Cerebellum (tissue), 4 donors: ENCODE measurements at places on chromosomes 7 and 10. TPM values are rescaled to one million over a fixed set of nuclear protein-coding genes. Genes with fewer than 3 reads are reported as not detected.
A peak's percentile ranks its signal among the peaks of the same experiment; 100 is the strongest.

DNA sequence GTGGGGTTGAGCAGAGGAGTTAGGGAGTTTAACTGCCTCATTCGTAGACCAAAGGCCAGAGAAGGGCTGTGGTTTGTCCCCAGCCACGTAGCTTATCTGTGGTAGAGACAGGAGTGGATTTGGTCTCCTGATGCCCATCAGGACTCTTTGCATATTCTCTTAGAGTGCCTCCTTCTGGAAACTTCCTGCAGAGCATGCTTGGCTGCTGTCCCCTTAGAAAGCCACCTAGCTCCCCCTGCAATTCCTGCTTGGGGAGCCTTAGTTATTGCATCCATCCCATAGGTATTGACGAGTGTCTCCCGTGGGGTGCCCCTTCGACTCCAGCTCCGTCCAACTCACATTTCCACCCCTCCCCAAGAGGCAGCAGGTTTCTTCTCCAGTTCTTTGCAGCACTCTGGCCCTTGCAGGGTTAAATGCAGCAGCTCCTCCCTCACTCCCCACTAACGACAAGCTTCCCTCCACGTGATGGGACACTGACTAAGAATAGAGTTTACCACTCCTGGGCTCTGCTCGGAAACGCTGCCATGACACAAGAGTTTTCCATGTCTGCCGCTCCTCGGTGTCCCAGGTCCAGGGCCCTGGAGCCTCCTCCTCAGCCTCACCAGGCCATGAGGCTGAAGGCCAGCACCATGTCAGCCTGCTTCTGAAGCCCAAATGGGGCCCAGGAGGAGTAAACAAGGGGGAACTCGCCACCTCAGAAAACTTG lies 147.8 kb upstream of the UNC5B start:
- no peak for DNase-seq

DNA sequence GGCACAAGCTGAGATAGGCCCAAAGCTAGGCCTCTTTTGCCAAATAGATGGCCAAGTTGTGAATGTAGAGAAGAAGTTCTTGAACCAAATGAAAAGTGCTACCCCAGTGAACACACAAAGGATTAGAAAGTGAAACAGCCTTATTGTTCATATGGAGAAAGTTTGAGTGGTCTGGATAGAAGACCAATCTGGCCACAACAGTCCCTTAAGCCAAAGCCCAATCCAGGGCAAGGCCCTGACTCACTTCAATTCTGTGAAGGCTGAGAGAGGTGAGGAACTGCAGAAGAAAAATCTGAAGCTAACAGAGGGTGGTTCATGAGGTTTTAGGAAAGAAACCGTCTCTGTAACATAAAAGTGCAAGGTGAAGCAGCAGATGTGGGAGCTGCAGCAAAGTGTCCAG lies 18.7 kb upstream of the ATP6V0A4 start:
- no peak for DNase-seq

The C10orf143 gene
- 0.82 TPM for total RNA-seq

The EPDR1 gene
- 21.2 TPM for total RNA-seq

GRCh38 chr10:3807928-3808496 lies 23.0 kb upstream of the KLF6 start:
- peak; percentile 61 for DNase-seq

The PTPRN2 gene
- total RNA-seq, result 35.7 TPM

DNA sequence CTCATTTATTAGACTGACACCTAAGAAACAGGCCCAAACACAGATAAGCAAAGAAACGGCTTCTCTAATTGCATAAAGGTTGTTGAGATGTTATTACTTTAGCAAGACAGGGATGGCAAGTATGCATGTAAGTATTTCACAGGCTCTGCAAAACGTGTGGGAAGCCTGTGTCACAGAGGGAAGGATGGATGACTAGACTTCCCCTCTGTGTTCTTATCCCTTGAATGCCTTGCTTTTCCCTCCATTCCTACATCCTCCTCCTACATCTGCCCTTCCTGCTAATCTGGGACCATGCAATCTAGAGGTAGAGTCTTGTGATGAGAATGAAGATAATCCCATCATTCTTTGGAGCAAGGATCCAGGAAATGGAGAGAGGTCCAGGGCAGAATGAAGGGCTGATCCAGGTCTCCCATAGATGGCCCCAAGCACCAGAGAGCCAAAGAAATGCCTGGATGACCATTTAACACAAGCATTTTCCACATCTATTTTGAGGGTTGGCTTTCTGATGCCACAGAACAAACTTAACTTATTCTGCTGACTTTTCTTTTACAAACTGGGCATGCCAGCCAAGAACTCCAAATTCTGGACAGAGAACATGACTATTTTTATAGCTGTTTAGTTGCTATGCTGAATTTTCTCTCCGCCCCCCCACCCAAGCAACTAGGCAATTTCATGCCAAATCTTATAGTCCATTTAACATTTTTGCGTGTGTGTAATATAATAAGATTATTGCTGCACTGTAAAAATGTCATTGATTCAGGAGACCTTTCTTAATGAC lies 48.1 kb downstream of the NRP1 start:
- DNase-seq, result no peak

GRCh38 chr10:132037676-132037975 lies 28.1 kb upstream of the JAKMIP3 start:
- peak; percentile 42 for DNase-seq

DNA sequence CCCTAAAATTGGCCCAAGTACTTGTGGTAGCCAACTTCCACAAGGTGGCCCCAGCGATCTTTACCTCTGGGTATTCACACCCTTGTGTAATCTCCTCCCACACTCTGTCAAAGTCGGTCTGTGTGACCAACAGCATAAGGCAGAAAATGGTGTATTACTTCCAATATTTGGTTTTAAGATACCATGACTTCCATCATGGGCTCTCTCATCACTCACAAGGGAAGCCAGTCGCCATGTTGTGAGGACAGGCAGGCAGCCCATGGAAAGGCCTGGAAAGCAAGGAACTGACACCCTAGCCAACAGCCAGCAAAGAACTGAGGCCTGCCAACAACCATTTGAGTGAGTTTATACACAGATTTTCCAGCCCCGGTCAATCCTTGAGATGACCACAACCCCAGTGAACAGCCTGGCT lies 91.0 kb upstream of the KMT2E start:
- no peak for DNase-seq

DNA sequence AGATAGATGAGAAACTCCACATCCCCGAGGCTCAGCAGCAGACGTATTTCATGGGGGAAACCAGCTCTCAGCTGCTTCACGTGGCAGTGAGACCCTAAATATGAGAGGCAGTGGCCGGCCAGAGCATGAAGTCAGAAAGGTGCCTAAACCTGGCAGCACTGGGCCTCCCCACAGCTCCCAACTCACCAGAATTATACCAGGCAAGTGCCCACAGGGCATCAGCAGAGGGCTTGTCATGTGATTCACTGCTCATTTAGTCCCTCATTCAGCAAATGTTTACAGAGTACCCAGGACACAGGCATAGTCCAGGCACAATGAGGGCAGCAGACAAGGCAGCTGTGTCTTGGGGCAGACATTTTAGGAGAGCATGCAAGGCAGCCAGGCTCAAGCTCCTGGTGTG lies 212.6 kb downstream of the PTPRN2 start:
- no peak for DNase-seq

- no peak for DNase-seq
These were observed 223.1 kb upstream of the INHBA start for GRCh38 chr7:41925946-41926345.

DNA sequence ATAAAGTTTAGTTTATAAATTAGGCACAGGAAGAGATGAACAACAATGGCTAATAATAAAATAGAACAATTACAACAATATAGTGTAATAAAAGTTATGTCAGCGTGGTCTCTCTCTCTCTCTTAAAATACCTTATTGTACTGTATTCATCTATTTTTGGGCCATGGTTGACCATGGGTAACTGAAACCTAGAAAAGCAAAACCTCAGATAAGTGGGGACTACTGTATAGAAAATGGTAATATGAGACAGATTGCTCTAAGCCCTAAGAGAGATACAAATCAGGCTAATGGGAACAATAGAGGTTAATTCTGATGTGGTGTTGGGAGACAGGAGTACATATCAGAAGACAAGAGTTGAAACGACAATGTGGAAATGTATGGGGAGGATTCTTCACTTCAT lies 86.2 kb downstream of the ZNF365 start:
- DNase-seq, result no peak

DNA sequence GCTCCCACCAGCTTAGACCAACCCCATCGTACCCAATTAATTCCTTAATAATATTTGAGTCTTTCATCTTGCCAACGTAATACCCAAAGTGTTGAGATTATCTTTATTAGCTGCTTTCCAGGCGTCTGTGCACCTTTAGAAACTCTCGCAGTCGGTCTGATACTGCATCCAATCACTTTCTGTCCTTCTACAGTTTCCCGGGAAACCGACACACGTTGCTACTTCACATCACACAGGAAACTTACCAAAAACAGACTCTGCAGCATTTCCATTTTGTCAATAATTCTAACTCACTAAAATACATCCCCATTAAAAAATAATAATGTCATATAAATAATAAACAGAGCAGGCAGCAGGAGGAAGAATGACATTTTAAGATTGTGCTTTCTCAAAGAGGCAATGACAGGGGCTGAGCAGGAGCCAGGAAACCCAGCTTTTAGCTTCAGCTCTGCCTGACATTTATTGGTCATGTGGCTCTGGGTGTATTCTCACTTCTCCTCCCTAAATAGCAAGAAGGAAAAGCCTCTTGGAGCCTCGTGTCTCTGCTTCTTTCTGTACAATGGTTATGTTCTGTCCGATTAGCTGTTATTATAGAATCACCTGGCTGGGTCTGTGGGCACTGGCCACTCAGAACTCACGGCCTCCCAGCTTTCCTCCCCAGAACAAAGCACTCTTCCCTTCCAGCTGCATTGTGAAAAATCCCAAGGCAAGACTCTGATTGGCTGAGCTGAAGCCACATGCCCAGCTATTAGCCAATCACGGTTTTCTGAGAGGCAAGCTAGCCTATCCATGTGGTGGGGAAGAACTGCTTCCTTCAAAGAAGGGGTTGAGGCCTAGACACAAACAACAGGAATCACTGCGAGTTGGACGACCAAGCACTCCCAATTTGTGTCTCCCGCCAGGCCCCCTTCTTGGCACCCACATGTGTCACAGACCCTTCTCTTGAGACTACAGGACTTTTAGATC lies 424.7 kb upstream of the FOXK1 start:
- no peak for DNase-seq

DNA sequence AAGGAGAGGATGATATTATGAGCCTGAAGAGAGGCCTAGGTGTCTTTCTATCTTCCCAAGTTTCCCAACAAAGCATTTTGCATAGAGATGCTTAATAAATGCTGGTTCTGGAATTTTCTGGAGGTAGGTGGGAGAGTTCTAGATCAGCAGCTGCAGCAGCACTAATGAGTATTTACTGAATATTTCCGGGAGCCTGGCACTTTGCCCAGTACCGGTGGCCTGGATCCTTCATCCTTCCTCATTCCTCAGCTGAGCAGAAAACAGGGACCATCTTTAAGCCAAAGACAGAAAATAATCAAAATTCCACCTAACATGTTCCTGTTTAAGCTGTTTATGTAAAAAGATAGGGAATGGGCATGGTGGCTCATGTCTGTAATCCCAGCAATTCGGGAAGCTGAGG lies 813.2 kb upstream of the AUTS2 start:
- DNase-seq, result no peak

DNA sequence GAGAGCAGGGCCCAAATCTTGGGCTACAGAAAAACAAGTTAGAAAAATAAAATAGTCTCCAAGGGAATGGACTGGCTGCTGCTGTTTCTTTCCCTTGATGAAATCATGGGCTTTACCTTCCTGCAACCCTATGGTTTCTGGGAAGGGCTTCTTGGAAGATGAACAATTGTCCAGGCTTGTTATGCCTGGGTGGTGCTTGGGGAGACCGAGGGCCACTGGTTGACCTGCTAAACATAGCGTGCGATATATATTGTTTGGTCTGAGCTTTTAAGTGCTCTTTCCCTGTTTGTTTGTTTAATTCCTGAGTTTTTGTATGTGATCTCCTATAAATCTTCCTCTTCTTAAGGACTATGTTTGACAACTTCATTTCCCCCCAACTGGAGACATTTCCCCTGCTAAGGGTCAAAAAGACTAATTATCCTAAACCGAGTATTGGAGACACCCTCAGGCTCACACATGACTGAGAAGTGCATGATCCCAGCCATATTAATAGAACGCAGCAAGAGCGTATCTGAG lies 37.9 kb downstream of the SLC25A28 start:
- no peak for DNase-seq

The PPP1R3C gene
- total RNA-seq, result 19.6 TPM

- no peak for DNase-seq
These were observed 40.0 kb downstream of the FIGNL1 start for GRCh38 chr7:50409856-50410745.

DNA sequence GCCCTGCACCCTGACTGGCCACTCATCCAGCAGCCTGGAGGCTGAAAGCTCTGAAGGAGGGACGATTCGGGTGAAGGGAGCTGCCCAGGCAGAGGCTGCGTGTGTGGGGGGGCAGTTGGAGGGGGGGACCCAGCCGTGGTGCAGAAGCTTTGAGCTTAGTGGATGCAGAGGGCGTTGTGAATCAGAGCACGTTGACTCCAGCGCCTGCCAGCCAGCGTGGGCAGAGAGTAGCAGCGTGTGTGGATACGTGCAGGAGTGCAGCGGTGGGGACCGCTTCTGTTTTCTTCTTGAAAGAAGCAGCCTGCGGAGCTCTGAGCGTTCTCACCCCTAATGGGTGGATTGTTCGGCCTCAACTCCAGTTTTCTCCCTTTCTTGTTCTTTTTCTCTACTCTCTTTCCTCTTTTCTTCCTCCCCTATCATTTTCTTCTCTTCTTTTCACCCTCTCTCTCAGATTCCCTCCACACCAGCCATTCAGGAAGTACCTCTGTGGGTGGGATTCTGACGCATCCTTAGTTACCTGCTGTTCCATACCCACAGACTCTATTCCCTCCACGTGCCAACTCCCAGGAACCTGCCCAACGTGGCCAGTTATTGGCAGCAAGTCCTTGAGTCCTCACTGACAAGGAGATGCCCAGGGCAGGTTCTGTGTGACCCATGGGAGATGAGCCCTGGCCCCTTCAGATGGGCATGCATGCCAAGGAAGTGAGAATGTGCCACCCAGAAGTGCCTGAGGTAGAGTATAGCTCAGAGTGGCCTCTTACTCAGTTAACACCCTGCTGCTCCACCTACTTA lies 47.4 kb downstream of the SORCS3 start:
- DNase-seq, result no peak

DNA sequence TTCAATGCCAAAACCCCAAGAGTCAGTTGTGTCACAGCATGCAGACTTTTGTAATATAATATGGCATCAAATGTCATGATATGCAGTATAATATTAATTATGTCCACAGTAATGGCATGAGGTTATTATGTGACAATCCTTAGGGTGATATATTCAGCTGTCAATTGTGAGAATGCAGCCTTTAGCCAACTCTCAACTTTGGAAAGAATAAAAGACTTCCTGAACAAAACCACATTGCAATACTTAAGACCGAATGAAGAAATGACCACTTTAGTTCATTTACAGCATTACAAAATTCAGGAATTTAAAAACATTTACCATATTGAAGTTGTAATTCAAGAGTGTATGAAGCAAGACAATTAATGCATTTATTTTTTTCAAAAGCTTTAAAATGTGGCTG lies 45.4 kb downstream of the CPVL start:
- no peak for DNase-seq
